ENCODE measurements at places on chromosomes 6 and 20. TPM values are rescaled to one million over a fixed set of nuclear protein-coding genes. Genes with fewer than 3 reads are reported as not detected.

The C6orf132 gene
- total RNA-seq: 12.9 TPM

The COL9A3 gene
- 46.6 TPM for total RNA-seq

The MTG2 gene
- 56.8 TPM for total RNA-seq

The BTBD3 gene
- total RNA-seq: 27.6 TPM
